ENCODE measurements at places on chromosomes 2 and 18. TPM values are rescaled to one million over a fixed set of nuclear protein-coding genes. Genes with fewer than 3 reads are reported as not detected.

The PRKCE gene
- 271 TPM for total RNA-seq

The SAG gene
- 0.17 TPM for total RNA-seq

The NYAP2 gene
- total RNA-seq, result 0.15 TPM

The ANKRD30B gene
- total RNA-seq, result not detected

The TEX44 gene
- not detected for total RNA-seq

The C18orf63 gene
- total RNA-seq, result not detected

The GRHL1 gene
- 0.76 TPM for total RNA-seq

The STK17B gene
- 261 TPM for total RNA-seq

The APLF gene
- 6.3 TPM for total RNA-seq

The OTOS gene
- not detected for total RNA-seq

The GTF2A1L gene
- total RNA-seq, result not detected

The ARL5A gene
- total RNA-seq, result 54.1 TPM

The SPDYA gene
- total RNA-seq, result 2.8 TPM

The ABCG8 gene
- not detected for total RNA-seq

The DSG4 gene
- total RNA-seq, result not detected

The SNORC gene
- 0.94 TPM for total RNA-seq

The NDC80 gene
- total RNA-seq, result 3.9 TPM

The MAL gene
- not detected for total RNA-seq

The CRYGC gene
- not detected for total RNA-seq

The MC4R gene
- not detected for total RNA-seq

The TFCP2L1 gene
- 0.05 TPM for total RNA-seq

The RAB6C gene
- not detected for total RNA-seq

The RAX gene
- not detected for total RNA-seq

The SERPINB4 gene
- not detected for total RNA-seq

The ME2 gene
- total RNA-seq, result 55.4 TPM

The RAB27B gene
- total RNA-seq, result 0.07 TPM

The DNAH7 gene
- 0.05 TPM for total RNA-seq

The ADGRF3 gene
- total RNA-seq, result 0.47 TPM

The RIF1 gene
- total RNA-seq, result 60.5 TPM

The FARSB gene
- 9.9 TPM for total RNA-seq

The CHST10 gene
- 9.9 TPM for total RNA-seq

The CCDC150 gene
- 4.9 TPM for total RNA-seq

The SCG2 gene
- 0.27 TPM for total RNA-seq

The MC2R gene
- total RNA-seq, result not detected

The SCYGR1 gene
- not detected for total RNA-seq

The DUSP2 gene
- total RNA-seq, result 74.9 TPM

The MPV17 gene
- 111 TPM for total RNA-seq

The RBM45 gene
- 20.5 TPM for total RNA-seq

The AGFG1 gene
- 83.3 TPM for total RNA-seq

The SPC25 gene
- total RNA-seq, result 0.22 TPM

The PLA2R1 gene
- total RNA-seq, result not detected

The KCNG2 gene
- total RNA-seq, result not detected

The ARHGEF4 gene
- 2.1 TPM for total RNA-seq

The TAF1B gene
- total RNA-seq, result 25.5 TPM

Measured in B cell (primary cell).